ENCODE measurements at places on chromosomes 7 and 10.

DNA sequence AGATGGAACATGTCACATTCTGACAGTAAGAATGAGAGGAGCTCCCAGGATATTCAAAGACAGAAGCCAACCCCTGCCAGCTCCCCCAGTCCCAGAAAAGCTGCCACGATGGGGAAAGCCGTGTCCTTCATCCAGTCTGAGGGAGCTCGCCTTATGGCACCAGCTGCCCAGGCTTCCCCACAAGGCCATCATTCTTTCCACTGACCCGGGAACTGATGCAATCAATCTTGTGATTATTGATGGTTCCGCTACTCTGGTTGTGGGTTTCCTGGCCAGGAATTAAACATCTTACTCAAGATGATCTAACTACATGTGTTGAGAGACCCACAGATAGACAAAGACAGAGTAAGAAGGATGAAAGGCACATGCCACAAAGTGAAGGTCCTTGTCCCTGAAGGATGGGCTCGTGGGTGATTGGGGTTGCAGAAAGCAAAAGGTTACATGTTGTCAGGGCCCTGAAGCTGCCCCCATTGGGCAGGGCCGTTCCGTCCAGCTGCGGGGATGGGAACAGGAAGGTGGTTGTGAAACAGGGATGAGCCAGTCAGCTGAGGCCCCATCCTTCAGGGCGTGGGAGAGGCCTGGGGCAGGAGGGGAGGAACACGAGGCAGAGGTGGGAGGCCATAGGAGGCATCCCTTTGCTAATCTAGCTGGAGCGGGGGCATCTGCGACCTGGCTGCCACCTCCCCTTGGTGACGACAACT lies 127.6 kb downstream of the OAT start:
- DNase-seq = no peak

GRCh38 chr10:114427124-114427852 lies 23.0 kb upstream of the AFAP1L2 start:
- DNase-seq = no peak

DNA sequence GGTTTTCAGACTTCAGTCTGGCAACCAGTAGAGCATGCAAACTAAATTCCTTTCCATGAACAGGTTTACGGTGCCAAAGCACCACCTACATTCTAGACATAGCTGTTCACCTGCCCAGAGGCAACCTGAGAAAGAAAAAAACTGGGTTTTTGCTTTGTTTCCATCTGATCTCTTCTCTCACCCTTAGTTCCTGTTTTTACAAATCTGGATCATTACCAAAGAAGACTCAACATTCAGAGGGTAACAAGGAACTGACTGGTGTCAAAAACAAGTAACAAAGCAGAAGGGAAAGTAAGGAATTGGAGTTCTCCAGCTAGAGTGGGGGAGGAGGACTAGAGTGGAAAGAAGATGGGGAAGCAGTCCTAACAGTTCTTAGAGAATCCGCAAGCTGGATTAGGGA lies 36.4 kb downstream of the CPVL start:
- DNase-seq = no peak

DNA sequence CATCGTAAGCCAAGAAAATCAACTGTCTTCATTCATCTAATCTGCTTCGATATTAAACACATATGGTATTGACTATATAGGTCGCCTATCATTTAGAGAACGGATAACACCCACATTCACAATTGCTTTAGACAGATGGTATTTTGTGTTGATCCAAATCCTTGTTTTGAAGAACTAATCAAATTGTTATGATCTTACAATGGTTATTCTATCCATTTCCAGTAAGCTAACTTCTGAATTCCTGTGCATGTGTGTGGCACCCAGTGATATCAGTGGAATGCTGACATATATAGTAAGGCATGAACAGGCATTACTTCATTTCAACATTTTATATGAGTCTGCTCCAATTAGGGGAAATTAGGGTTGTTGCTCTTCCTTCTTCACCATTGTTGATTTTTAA lies 98.8 kb downstream of the SEMA3E start:
- no peak for DNase-seq

GRCh38 chr7:132544999-132545398 lies 31.3 kb downstream of the PLXNA4 start:
- DNase-seq = no peak

DNA sequence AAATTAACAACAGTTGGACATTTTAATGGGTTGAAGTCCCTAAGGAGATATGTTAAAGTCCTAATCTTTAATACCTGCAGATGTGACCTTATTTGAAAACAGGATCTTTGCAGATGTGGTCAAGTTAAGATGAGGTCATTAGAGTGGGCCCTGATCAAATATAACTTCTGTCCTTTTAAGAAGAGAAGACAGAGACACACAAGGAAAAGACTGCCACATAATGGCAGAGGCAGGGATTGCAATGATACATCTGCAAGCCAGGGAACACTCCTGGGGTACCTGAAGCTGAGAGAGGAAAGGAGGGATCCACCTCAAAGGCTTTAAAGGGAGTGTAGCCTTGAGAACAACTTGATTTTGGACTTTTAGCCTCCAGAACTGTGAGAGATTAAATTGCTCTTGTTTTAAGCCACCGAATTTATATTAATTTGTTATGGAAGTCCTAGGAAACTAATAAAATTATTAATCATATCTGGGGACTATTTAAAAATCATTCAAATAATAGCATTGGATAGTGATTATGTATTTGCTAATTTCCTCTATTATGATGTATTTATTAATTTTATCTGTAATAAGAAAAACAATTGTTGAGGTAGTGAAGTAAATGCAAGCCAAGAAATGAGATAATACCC lies 700.0 kb upstream of the PCDH15 start:
- no peak for DNase-seq

- DNase-seq = no peak
These were observed 90.5 kb downstream of the CDC14C start for GRCh38 chr7:49014870-49015269.

DNA sequence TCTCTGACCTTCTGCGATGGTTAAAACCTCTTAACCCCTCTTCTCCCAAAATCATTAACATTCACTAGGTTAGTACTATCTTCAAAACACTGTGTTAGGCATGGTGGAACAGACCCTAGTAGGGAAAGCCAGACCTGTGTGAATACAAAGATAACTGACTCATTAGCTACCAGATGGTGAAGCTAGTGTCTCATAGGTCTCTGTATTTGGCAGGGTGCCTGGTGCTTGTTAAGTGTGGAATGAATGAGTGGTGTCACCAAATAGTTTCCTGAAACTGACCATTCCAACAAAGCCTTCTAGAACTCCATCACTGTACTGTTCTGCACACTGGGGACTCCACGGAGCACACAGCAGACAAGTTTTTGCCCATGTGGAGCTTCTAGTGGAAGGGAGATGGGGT lies 27.7 kb upstream of the TM9SF3 start:
- DNase-seq = no peak

- no peak for DNase-seq
These were observed 157.7 kb downstream of the PRKAG2 start for GRCh38 chr7:151719031-151719896.

- DNase-seq = no peak
These were observed 78.1 kb upstream of the VWDE start for GRCh38 chr7:12481722-12482121.

GRCh38 chr7:91892821-91893340 lies 12.4 kb upstream of the MTERF1 start:
- no peak for DNase-seq

DNA sequence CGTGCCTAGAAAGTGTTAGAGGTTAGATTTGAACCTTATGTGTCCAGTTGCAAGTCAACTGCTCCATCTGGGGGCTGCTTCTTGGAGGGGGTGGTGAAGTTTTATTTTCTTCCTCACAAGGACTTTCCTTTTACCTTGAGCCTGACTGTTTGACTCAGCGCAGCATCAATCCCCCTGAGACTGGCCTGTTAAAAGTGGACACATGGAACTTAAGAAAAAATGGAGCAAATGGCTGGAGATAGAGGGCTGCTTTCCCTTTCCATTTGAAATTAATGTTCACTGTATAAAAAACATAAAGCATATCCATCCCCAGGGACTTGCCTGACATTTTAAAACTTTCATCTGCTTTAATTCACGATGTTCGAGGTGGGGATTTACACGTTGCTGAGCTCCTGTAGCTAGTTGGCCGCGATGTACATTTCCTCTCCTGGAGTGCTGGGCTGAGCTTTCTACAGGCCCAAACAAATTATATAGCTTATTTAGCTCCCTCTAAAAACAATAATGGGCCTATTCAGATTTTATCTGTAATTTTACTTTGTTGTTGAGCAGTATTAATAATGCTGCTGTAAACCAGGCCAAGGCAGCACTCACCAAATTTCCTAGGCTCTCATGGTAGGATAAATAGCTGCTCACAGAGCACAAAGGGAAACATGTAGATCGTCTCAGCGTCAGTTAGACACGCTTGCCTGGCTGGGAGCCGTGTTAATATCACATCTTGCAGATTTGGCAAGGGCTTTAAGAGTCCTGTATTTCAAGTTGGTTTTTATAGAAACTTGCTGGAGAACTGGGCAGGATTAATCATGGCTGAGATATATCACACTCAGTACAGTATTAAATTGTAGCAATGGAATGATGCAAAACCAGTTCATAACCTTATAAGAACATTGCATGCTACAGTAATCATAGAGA lies 251.5 kb downstream of the LRMDA start:
- no peak for DNase-seq

DNA sequence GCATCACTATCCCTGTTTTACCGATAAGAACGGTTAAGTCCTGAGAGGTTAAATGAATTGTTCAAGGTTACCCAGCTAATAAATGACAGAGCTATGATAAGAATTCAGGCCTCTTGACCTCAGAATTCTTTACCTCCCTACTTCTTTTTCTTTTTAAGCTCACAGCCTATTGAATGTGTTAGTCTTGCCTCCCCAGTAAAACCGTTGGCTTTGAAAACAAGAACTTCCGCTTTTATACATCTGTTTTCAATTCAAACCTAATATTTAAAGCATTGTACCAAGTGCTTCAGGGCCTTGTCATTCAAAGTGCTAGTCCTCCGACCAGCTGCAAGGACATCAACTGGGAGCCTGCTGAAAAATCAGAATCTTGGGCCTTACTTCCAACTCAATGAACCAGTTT lies 15.6 kb downstream of the SEC31B start:
- no peak for DNase-seq

DNA sequence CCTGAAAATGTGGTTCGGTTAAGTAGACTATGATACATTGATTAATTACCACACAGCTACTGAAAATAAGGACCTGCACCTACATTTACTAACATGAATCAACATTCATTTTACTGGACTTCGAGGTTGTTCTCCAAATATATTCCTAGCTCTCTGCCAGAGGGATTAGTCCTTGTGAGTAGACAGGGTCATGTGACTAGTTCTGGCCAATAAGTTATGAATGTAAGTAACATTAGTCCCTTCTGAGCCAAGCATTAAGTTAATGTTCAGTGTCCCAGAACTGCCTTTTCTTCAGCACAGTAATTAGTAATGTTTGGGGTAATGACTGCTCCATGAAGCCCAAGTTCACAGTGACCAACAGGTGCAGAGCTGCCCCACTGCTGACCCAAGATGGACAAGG lies 9.2 kb downstream of the ITIH5 start:
- DNase-seq = no peak

DNA sequence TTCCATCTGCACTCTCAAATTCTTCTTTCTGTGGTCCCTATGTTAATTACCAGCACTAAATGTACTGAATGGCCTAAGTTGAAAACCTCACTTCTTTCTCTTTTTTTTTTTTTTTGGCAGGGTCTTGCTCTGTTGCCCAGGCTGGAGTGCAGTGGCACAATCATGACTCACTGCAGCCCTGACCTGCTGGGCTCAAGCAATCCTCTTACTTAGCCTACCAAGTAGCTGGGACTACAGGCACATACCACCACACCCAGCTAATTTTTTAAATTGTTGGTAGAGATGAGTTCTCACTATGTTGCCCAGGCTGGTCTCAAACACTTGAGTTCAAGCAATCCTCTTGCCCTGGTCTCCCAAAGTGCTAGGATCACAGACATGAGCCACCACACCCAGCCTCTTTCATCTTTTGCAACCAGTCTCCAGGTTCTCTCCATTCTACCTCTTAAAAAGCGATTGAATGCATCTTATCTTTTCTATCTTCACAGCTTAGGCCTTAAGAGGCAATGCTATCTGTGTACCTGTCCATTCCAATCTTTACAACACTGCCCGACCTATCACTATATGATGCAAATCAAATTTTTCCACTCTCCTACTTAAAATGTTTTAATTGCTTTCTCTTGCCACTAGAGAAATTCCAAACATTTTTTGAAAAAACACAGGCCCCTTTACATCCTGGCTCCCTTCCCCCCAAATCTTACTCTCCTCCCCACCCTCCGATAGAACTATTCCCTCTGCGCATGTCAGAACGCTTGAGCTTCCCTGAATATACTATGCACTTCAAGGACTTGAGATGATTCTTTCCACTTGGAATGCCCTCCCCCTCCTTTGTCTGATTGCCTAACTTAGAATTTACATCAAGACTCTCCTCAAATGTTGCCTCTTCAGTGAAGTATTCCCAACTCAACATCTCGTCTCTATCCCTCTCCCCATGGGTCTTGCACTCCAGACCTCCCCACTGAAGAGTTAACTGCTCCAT lies 6.0 kb downstream of the ICA1 start:
- no peak for DNase-seq

- no peak for DNase-seq
These were observed 262.2 kb downstream of the WDR11 start for GRCh38 chr10:121113385-121113696.

DNA sequence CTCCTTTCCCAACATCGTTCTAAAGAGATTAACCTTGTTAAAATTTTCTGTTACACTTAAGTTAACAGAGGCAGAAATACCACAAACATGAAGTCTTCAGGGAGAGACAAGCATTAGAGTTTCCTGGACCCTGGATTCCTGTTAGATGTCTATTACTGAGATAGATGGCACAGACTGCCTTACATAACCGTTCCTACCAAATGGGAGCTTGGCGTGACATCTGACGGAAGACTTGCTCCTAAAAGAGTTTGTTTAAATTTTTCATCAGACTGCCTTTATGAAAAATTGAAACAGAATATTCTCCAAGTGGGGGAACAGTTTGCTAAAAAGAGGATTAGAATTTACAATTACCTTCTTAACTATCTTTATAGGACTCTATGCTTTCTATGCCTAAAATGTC lies 22.7 kb downstream of the ANK3 start:
- DNase-seq = no peak

- DNase-seq = no peak
These were observed at the start of gene CFTR for GRCh38 chr7:117479225-117480054. CFTR (plus strand) TSS chr7:117480025; CDS start chr7:117480095, 70 bp downstream.

- peak; percentile 36 for DNase-seq
These were observed 24.1 kb upstream of the FFAR4 start for GRCh38 chr10:93542358-93542791.

DNA sequence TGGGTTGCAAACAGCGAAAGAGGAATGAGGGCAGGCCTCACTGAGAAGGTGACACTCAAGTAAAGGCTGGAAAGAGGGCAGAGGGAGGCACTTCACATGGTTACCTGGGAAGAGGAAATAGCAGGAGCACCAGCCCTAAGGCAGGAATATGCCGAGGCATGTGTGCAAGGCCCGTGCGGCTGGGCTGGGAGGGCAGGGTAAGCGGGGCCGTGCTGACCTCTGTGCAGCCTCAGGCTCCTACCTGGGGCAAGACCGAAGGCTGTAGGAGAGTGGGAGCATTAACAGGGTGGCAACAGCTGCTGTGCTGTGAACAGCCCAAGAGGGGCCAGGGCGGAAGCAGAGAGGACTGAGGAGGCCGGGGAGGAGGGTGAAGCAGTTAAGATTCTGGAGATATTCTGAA lies 24.0 kb upstream of the SH3PXD2A start:
- DNase-seq = no peak

- no peak for DNase-seq
These were observed 1.3 kb downstream of the ZNRF2 start for GRCh38 chr7:30285536-30286284.

GRCh38 chr10:127193125-127193524 lies 3.3 kb downstream of the INSYN2A start:
- DNase-seq = no peak
